Activated CD4-positive, alpha-beta T cell treated with anti-CD3 and anti-CD28 coated beads for 1 hour (primary cell): ENCODE measurements at places on chromosomes 1 and 21.
A peak's percentile ranks its signal among the peaks of the same experiment; 100 is the strongest.

GRCh38 chr1:55259911-55260609 is 44.9 kb upstream of the USP24 start:
- DNase-seq: no peak

- DNase-seq: no peak
Measured at GRCh38 chr1:12078575-12078937, 15.5 kb downstream of the TNFRSF8 start.

- no peak for DNase-seq
Measured at GRCh38 chr1:81305997-81306452, 494.7 kb upstream of the ADGRL2 start.

- no peak for DNase-seq
Measured at GRCh38 chr1:65590279-65590678, 169.8 kb downstream of the LEPR start.

DNA sequence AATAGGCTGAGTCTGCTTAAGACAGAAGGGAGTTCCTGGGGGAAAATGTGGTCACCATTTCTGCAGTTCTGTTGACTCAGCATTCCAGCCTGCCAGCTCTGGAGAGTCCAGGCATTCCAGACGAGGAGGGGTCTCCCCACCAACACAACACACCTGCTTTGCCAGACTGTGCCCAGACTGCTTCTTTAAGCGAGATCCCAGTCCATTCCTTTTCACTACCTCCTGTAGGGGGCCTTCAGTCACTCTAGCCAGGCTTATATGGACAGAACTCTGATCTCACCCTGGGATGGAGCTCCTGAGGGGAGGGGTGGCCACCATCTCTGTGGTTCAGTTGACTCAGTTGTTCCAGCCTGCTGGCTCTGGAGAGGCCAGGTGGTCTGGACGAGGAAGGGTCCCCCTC is 48.5 kb downstream of the UBE2U start:
- no peak for DNase-seq

DNA sequence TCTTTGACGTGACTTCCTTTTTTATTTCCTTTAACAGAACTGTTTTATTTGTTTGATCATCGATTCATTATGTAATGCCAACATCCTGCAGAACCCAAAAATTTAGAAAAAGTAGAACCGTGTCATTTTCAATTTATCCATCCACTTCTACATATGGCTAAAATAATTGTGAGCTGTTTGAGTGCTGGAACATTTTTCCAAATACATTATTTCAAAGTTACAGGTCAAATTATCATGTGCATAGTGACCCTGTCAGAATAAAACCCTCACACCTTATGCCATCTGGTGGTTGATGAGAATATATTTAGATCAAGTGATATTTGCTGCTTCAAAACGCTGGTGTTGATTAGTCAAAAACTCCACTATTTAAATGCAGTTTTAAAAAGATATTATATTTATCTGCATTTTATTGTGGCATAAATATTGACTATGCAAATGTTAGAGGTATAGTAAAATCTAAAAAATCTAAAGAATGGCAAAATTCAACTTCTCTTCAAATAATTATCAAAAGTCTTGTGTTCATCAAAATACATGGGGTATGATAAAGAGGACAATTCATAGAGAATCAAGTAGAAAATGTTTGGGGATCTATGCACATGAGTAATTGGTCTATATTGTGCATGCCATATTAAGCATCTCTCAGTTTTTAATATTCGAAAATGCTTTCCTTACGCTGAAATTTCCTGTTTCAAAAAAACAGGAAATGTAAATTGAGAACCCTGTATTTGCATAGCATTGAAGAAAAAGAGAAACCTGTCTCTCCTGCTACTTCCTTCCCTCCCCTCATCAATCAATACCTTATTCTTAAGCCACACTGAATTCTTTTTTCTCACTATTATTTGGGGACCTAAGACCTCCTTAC is 39.7 kb downstream of the UBE2U start:
- no peak for DNase-seq

GRCh38 chr1:109667452-109668122 is at the start of gene GSTM2:
GSTM2 (plus strand) TSS chr1:109668057; CDS start chr1:109668116, 59 bp downstream.
- peak; percentile 63 for DNase-seq

DNA sequence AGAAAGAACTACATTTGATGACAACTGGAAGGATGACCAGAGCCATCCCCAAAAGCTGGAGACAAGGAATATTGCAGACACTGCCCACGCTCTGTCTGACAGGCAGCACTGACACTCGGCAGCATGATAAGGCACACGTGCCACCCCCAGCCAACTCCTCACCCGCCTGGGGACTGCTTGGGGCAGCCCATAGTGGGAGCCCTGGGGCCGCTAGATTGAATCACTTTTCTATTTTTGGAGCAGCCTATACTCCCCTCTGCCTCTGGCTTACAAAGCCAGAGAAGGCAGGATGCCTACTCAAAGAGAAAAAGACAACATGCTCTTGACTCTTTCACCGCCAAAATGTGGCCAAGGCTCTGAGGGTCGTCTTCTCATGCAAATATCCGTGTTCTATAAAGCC is 1.3 kb downstream of the SMG5 start:
- DNase-seq: no peak

DNA sequence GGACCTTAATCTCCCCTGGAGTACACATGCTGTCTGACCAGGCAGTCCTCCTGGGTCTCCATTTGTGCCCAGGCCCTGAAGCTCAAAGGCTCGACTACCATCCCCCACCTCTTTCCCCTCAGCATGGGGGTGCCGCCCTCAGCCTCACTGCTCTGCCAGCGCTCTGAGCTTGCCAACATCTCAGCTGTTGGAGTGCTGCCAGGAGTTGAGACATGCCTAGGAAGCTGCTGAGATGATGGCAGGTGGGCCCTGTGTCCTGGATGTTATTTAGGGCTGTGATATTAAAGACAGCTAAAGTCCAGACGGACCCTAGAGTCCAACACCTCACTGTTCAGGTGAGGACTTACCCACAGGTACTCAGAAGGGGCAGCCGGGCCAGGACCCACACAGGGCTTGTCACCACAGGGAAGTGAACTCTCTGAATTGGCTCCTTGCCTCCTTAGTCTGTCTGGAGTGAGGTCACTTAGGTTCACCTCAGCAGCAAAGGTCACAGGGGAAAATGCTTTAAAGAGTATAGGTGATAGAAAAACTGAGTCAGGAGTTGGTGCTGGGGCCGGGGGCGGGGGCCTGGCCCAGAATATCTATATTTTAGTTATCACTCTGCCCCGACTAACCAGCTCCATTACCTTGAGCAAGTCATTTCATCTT is 19.7 kb upstream of the KCNC4 start:
- no peak for DNase-seq

- DNase-seq: no peak
Measured at GRCh38 chr1:97159342-97159741, 437.8 kb downstream of the PTBP2 start.
